ENCODE measurements at places on chromosomes 3 and 15. TPM values are rescaled to one million over a fixed set of nuclear protein-coding genes. Genes with fewer than 3 reads are reported as not detected.

RBMS3 gene
- 65.8 TPM for total RNA-seq

FBN1 gene
- 164 TPM for total RNA-seq

GABRG3 gene
- total RNA-seq, result not detected

LSAMP gene
- 0.11 TPM for total RNA-seq

PRSS50 gene
- total RNA-seq, result not detected

IL5RA gene
- not detected for total RNA-seq

TMPRSS7 gene
- not detected for total RNA-seq

GOLGA6D gene
- not detected for total RNA-seq

EPHB1 gene
- 0.53 TPM for total RNA-seq

BCL2A1 gene
- not detected for total RNA-seq

GRIP2 gene
- 0.21 TPM for total RNA-seq

GNAT1 gene
- total RNA-seq, result 4.7 TPM

TM4SF4 gene
- not detected for total RNA-seq

ITIH4 gene
- total RNA-seq, result 9.8 TPM

Data from ascending aorta (tissue), 2 donors.